ENCODE measurements at places on chromosomes 1 and 21.

GRCh38 chr1:100778748-100779147 is 59.2 kb downstream of the VCAM1 start:
- no peak for DNase-seq

- DNase-seq: no peak
These were observed 766.5 kb upstream of the B3GALT2 start for GRCh38 chr1:193952778-193953374.

GRCh38 chr1:202056644-202057334 is 46.4 kb downstream of the ELF3 start:
- DNase-seq: no peak

GRCh38 chr1:70034403-70034802 is 171.0 kb downstream of the LRRC40 start:
- DNase-seq: no peak

GRCh38 chr1:32047701-32048100 is 25.0 kb upstream of the TMEM39B start:
- DNase-seq: no peak

DNA sequence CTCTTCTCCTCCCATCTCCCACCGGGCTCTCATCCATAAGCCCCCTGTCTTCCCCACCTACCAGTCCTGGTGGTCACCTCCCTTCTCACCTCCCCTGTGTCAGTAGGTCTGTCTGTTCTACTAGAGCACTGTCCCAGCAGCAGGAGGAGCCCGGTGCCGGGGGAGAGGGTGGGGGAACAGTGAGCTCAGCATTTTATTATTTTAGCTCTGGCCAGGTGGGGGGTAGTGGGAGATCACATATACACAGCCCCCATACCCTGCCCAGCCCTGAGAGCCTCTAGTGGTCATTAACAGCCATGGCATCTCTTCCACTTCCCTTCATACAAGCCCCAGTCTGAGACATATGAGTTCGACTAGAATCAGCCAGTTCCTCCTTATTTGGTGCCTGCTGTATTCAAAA is at the start of gene TMOD4:
TMOD4 (minus strand) TSS at position 119 of the 400 bp plus-strand sequence. CDS start 1,106 bp downstream, outside the sequence.
- DNase-seq: no peak

- DNase-seq: no peak
These were observed 10.2 kb downstream of the MFN2 start for GRCh38 chr1:11990303-11991032.

GRCh38 chr1:10662824-10663677 is 133.4 kb downstream of the CASZ1 start:
- no peak for DNase-seq

GRCh38 chr1:72780212-72780611 is 497.9 kb upstream of the NEGR1 start:
- DNase-seq: no peak

DNA sequence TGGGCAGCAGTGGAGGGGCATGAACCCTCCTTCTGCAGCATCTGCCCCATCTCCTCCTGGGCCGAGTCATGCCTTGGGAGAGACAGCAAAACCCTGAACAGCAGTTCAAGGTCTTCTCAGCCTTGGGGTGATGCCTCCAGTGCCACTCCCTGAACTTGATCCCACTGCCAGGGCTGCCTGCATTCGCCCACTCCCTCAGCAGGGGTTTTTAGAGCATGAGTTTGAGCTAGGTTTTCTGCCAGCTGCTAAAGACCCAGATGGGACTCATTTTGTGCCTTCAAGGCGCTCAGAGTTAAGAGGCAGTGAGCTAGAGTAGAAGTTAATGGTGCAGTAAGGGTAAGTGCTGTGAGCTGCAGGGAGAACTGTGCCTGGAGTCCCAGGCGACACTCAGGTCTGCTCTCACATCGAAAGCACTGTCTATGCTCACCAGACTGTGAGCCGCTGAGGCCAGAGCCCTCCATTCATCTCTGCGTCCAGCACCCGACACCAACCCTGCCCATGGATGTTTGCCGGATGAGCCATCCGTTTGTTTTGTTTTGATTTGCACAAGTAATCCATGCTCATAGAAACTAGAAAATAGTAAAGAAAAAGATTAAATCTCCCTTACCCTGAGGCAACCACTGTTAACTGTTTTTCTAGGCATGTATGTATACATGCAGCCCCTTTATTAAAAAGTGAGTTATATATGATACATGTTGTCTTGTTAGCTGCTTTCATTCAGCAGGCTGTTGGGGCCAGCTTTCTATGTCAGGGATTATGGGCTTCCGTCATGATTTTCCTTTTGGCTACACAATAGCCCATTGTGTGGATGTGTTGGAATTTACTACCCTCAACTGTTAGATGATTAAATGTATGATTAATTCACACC is 67.8 kb downstream of the VPS26C start:
- DNase-seq: no peak

DNA sequence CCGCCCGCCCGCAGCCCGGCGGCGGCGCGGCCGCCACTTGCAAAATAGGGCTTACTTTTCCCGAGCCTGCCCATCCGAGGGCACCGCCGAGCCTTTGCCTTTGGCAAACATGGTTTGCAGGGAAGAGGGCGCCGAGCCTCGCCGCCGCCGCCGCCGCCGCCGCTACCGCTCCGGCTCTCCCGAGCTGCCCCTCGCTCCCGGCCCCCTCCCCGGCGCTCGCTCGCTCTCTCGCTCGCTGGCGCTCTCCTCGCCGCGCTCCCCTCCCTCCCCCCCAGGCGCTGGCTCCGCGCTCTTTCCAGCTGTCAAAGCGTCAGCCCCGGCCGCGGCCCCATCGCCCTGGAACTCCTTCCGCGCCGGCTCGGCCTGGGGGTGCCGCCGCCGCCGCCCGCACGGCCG is 298 bp downstream of the SSBP3 start:
- DNase-seq: no peak

- DNase-seq: no peak
These were observed 149.6 kb downstream of the DISC1 start for GRCh38 chr1:231776010-231776756.

GRCh38 chr21:39366563-39366962 is 17.7 kb upstream of the HMGN1 start:
- DNase-seq: no peak

GRCh38 chr1:181442181-181442525 is 41.2 kb upstream of the CACNA1E start:
- no peak for DNase-seq

- no peak for DNase-seq
These were observed 40.0 kb downstream of the ZSCAN20 start for GRCh38 chr1:33512226-33513011.

DNA sequence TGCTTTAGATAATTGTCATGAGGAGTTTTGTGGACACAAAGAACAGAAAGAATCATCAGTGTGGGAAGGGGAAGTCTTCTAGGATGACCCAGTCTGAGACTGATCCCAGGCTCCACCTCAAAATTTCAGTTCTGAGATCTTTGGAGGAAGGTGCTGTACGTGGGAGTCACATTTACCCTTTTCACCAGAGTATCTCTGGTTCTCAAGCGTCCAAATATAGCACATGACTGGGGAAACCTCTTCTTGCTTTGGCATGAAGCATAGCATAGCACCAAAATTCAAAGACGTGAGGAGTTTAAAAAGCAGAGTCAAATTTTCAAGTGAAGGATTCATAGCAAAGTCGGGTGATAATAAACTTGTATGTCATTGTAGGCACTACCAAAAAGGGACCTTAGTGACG is 96.5 kb downstream of the LRRC53 start:
- no peak for DNase-seq

GRCh38 chr21:38490411-38491020 is 7.8 kb downstream of the ERG start:
- no peak for DNase-seq

- DNase-seq: no peak
These were observed 6.9 kb downstream of the ENO1 start for GRCh38 chr1:8871539-8871935.

- DNase-seq: no peak
These were observed 558 bp upstream of the PGD start for GRCh38 chr1:10398278-10398733.

DNA sequence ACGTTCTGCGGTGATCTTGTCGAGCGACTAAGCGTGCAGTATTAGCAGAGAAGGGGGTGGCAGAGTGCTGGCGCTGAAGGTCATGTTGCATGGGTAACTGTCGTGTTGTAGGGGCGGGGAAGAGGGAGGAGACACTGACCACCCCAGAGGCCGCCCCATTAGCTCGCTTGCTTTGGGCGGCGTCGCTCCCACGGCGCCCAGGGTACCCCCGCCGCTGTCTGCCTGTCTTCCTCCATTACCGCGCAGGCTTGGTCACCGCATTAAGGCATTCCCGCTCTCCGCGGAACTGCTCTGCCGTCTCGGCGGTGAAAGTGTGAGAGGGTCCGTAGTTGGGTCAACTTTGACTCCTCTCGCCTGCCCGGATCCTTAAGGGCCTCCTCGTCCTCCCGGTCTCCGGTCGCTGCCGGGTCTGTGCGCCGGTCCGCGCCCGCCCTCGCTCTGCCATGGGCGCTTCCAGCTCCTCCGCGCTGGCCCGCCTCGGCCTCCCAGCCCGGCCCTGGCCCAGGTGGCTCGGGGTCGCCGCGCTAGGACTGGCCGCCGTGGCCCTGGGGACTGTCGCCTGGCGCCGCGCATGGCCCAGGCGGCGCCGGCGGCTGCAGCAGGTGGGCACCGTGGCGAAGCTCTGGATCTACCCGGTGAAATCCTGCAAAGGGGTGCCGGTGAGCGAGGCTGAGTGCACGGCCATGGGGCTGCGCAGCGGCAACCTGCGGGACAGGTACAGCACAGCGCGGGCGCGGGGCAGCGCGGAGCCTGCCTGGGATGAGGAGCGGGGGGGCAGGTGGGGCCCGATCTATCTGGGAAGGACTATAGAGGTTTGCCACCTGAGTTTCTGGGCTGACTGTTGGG is at the start of gene MTARC2:
MTARC2 (plus strand) TSS at position 234 of the 846 bp plus-strand sequence; CDS start at position 444, 210 bp downstream.
- no peak for DNase-seq

- no peak for DNase-seq
These were observed 177.3 kb downstream of the TRIM33 start for GRCh38 chr1:114333690-114334089.

DNA sequence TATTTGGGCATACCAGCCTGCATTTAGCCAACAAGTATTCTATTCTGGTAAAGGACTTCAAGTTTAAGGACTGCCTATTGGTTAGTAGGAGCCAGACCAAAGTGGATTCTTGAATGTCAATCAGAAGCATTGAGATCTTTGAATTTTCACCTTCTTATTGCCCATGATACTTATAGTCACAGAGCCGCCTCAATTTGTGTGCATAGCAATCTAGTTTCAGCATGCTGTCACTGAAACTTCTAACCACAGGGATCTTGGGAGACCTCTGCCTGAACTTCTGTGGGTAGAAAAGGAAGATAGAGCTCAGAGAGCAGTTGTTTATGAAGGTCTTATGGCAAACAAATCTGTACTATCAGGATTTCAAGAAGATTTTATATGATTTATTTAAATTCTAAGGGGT is 501.4 kb upstream of the USP24 start:
- no peak for DNase-seq

- DNase-seq: no peak
These were observed 81.6 kb downstream of the ST6GALNAC5 start for GRCh38 chr1:76948846-76949245.

- no peak for DNase-seq
These were observed 31.7 kb downstream of the A3GALT2 start for GRCh38 chr1:33288976-33289857.

DNA sequence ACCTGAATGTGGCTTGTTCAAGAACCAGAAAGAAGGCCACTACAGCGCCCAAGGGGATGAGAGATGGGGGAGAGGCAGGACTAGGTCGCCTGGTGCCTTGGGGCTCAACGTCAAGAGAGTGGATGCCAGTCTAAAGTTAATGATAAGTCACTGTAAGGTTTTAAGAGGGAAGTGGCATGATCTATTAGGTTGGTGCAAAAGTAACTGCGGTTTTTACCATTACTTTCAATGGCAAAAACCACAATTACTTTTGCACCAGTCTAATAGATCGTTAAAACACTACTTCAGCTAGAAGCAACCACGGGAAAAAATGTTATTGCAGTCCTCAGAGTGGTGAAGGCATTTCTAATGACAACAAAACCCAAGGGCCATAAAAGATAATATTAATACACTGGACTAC is 2.6 kb upstream of the GJB3 start:
- DNase-seq: no peak

GRCh38 chr1:164622068-164622845 is 63.3 kb downstream of the PBX1 start:
- no peak for DNase-seq

DNA sequence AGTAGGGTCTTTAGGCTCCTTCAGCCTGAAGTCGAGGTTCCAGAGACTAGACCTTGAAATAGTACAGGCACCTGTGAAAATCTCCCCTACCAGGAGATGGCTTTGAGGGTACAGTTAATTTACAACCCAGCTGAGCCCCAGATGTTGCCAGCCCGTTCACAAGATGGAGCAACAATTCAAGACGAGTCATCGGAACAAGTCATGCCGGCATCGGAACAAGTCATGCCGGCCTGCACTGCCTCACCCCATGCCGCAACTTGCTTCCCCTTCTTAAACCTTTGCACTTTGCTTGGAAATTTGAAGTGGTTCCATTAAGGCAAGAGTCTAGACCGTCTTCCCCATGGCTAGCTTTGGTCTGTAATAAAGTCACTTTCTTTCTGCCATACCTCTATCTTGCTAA is 16.0 kb downstream of the HHAT start:
- DNase-seq: no peak

GRCh38 chr1:22344329-22344630 is 107.4 kb upstream of the ZBTB40 start:
- DNase-seq: no peak

- no peak for DNase-seq
These were observed 34.7 kb downstream of the IFNAR1 start for GRCh38 chr21:33359446-33359845.

- DNase-seq: no peak
These were observed 14.1 kb upstream of the RGS2 start for GRCh38 chr1:192794768-192795035.

- DNase-seq: no peak
These were observed 45.2 kb upstream of the CD101 start for GRCh38 chr1:116956378-116956777.

DNA sequence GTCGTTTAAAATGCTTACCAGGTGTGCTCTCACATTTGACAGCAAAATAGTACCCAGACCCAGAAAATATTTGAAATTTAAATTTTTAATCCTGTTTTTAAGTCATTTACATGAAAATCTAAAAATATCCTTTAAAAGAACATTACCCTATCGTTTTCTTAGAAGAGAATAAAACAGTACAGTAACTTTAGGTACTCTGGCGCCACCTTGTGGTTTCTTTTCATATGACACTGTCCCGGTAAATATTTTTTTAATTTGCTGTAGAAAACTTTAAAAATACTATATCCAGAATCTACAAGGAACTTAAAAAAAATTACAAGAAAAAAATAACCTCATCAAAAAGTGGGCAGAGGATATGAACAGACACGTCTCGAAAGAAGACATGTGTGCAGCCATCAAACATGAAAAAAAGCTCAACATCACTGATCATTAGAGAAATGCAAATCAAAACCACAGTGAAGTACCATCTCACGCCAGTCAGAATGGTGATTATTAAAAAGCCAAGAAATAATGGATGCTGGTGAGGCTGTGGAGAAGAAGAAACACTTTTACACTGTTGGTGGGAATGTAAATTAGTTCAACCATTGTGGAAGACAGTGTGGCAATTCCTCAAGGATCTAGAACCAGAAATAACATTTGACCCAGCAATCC is 129.2 kb downstream of the RGS21 start:
- DNase-seq: no peak

Data from stimulated activated CD8-positive, alpha-beta memory T cell treated with anti-CD3 and anti-CD28 coated beads, Interleukin-15, amount 100 ng/mL, for 4 hours (primary cell).